ENCODE measurements at places on chromosomes 7 and 10.
A peak's percentile ranks its signal among the peaks of the same experiment; 100 is the strongest.

- no peak for DNase-seq
Measured at GRCh38 chr7:126780993-126781392, 471.7 kb downstream of the GRM8 start.

DNA sequence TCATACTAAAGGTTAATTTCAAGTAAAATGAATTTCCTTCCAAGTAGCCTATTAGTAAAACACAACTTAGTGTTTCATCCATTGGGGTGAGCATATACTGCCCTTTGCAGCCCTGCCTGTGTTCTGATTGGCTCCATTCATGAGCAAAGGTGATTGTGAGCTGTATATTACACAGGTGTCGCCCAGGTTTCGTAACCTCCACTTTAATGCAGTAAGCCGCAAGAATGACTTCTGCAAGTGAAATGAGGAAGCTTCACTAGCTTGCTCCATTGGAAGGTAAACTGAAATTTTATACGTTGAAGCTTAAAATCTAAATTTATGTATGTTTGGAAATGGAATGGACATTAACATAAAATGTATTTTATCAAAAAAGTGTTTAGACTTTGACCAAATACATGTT, 24.4 kb downstream of the MTURN start:
- DNase-seq = no peak

DNA sequence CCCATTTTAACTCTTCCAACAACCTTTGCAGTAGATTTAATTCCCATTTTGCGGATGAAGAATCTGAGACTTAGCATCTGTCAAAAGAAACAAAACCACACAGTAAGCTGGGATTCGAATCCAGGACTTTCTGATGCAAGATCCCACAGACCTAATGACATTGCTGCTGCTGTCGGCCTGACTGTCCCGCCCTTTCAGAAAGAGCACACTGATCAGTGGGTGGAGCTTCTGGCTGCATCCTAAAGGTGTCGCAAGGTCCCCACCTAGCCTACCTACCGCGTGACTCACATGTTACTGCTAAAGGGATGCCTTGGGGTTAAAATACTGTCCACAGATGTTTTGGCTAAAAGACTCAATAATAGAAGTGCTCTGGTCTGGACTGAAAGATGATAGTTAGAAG, 134.7 kb downstream of the EMX2 start:
- no peak for DNase-seq

DNA sequence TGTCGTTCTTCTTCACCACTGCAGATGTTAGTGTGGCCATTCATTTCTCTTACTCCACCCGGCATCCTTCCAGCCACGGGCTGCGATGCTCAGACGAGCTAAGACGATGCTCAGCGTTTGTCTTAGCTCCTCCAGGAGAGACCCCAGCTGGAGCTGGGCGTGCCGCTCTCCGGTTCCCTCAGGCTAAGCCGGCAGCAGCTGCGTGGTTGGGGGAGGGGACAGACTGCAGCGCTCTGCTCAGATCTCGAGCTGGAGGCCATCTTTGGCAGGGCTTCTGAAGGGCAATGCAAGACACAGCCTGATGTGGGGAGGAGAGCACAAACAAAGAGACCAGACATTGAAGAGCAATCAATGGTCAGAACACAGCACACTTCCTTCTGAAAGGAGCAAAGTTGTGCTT, 4.8 kb downstream of the INA start:
- no peak for DNase-seq

DNA sequence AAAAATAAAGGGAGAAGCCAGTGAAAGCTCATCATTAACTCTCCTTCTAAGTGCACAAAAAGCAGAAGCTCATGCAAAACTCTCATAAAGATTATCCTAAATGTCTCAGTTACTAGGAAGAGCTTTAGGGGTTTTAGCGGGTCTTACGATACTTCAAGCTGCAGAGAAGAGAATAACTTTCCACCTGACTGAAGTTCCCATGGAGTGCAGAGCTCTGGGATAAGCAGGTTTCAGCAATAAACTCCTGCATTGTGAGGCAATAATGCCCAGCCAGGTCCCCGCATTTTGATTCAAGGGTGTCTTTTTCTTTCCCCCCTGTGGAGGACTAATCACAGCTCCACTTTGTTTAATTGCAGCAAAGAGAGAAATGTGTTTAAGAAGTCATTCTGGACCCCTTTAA, 241.9 kb upstream of the SP8 start:
- peak; percentile 86 for DNase-seq

DNA sequence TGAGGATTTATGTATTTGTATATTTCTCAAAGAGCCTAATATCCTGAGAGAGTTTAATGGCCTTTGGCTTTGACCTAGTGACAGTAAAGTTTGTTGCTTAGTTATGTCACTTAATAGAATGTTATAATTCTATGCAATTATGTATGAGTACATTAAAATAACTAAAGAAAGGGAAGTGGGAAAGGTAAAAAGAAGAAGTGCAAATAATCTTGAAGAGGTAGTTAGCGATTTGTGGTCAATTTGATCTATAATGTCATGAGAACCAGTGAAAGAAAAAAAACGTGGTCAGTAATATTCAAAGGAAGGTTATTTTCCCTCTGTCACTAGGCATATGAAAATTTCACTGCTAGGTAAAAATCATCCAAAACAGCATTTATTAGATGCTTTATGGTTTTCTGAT, 143.4 kb upstream of the LSM8 start:
- no peak for DNase-seq

DNA sequence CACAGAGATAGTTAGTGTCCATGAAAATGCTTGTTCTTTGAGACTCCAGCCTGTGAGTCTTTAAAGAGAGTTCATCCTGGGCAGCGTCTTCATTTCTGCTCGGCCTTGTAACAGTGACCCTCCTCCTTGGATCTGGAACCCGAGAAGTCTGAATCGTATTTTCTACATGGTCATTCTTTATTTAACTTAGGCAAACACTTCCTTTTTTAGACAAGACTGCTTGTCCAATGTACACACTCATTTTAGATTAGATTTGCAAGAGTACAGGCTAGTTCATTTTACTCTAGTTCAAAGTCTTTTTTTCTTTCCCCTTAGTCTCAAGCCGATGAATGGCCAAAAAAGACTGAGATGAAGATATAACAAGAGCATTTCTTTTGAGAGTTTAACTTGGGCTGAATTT, 133.5 kb downstream of the CHN2 start:
- DNase-seq = no peak

- DNase-seq = peak; percentile 4
Measured at GRCh38 chr10:131997366-131998049, 15.8 kb upstream of the BNIP3 start.

GRCh38 chr7:103947026-103947655, 42.3 kb downstream of the RELN start:
- DNase-seq = no peak

- DNase-seq = no peak
Measured at GRCh38 chr7:41885748-41886147, 182.9 kb upstream of the INHBA start.

- DNase-seq = no peak
Measured at GRCh38 chr10:97336942-97337831, 2.7 kb upstream of the FRAT2 start.

- no peak for DNase-seq
Measured at GRCh38 chr7:157278791-157279724, 57.7 kb upstream of the DNAJB6 start.

DNA sequence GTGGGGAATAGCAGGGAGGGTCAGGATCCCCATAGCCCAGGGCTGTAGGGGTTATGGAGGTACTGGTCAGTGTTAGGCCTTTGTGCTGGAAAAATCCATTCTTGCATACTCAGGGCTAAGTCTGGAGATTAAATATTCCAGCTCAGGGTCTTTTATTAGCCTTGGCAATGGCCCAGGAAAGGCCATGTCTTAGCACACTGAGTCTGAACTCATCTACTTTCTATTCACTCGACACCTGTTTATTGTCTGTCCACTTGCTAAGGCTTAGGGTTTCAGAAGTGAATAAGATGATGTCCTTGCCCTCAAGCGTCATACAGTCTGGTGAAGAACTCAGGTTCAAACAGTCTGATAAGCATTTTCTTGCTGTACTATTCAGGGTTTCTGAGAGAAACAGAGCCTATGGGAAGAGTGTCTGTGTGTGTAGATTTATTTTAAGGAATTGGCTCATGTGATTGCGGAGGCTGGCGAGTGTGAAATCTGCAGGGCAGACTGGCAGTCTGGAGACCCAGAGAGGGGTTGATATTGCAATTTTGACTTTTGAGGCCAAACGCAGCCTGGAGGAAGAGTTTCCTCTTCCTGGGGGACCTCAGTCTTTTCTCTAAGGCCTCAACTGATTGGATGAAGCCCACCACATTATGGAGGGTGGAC, 135.8 kb downstream of the RAMP3 start:
- DNase-seq = no peak

GRCh38 chr10:17349717-17350116, 104.7 kb downstream of the ST8SIA6 start:
- DNase-seq = no peak

GRCh38 chr7:155844526-155844925, 32.3 kb upstream of the SHH start:
- no peak for DNase-seq

DNA sequence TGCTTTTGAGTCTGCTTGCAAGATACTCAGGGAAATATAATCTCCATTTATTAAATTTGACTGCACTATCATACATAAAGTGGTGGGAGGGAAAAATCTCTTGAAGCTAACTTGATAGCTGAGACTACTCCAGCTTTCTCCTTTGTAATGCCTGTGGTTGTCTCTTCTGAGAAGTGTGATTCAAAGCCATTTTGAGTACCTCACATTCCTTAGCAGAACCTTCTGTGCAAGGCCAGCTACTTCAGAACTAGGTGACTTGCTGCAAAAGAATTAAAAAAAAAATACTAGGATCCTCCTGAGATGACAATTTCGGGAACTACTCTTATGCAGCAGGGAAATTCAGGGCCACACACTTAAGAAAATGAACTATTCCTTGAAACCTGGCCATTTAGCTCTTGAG, 294.8 kb downstream of the MDFIC start:
- DNase-seq = no peak

DNA sequence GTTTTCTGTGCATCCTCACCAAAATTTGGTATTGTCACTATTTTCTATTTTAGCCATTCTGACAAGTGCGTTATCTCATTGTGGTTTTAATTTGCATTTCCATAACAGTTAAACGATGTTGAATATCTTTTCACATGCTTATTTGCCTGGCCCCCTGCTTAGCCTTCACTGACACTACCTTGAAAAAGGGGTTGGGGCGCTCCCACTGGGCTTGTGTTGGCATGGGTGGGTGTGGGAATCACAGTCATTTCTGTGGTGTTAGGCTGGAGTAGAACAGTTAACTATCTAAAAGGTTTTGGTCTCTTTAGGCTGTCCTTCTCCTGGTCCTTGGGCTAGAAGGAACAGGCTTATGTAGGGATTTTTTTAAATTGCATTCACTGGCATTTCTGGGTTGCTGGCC, 72.2 kb upstream of the TMEM140 start:
- no peak for DNase-seq

GRCh38 chr10:124983321-124983720, 41.4 kb downstream of the ZRANB1 start:
- DNase-seq = no peak

GRCh38 chr10:102613785-102614184, 30.5 kb upstream of the TRIM8 start:
- no peak for DNase-seq

GRCh38 chr7:106915873-106916272, 50.8 kb downstream of the PIK3CG start:
- DNase-seq = no peak

DNA sequence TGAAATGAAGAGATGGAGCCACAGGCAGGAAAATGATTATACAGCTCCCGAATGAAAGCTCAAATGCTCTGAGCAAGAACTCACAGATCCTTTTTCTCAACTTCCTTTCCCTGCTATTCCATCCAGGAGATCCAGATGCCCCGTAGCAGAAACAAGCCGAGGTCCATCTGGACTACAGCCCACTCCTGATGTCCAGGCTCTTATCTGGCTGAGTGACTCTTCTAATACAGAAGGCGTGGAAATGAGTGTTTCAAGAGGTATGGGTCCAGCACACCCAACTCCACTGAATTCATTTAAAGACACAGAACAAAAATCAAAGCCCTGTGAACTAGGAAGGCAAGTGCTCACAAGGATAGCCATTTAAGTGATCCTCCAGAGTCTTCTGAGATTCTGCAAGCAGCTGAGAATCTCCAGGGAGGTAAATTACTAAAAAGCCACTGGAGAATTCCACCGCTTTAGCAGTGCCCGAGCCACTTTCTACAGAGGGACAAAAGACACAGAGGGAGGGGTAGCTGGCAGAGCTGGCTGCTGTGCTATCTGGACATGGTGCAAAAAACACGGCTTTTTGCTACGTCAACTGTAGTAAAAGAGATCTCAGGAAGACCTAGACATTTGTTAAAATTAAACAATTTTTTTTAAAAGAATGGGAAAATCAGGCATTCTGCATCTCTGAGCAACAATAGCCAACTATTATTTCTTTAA, 24.5 kb downstream of the FAM171A1 start:
- no peak for DNase-seq

Data from NCI-H1417 treated with DMSO at 0.1 percent for 48 hours (cell line).